Spinal cord (tissue), 10 donors: ENCODE measurements at places on chromosomes 5 and 9. TPM values are rescaled to one million over a fixed set of nuclear protein-coding genes. Genes with fewer than 3 reads are reported as not detected.

Gene CDC25C
- 4.2 TPM for polyA plus RNA-seq

Gene HACD4
- 1.6 TPM for polyA plus RNA-seq

Gene ARRDC1
- polyA plus RNA-seq, result 54.3 TPM

GRCh38 chr5:124980163-124980941 lies 233.9 kb upstream of the ZNF608 start:
- H3K4me1 ChIP-seq, result no peaks in the 10 kb centered on the region
- no peak overlapping the region for H3K27ac ChIP-seq
- H3K4me3 ChIP-seq, result no peak overlapping the region
- H3K27me3 ChIP-seq, result no peaks in the 10 kb centered on the region

GRCh38 chr5:111513131-111513520 lies 791 bp upstream of the STARD4 start:
- H3K4me1 ChIP-seq, result peaks cover 6% of the 10 kb centered on the region
- no peaks in the 10 kb centered on the region for H3K27me3 ChIP-seq
- H3K4me3 ChIP-seq, result peak overlapping the region; percentile 95
- peak overlapping the region; percentile 95 for H3K27ac ChIP-seq
- no peaks in the 10 kb centered on the region for H3K36me3 ChIP-seq
- DNase-seq, result no peak

Gene PCDHB2
- 10.8 TPM for polyA plus RNA-seq

DNA sequence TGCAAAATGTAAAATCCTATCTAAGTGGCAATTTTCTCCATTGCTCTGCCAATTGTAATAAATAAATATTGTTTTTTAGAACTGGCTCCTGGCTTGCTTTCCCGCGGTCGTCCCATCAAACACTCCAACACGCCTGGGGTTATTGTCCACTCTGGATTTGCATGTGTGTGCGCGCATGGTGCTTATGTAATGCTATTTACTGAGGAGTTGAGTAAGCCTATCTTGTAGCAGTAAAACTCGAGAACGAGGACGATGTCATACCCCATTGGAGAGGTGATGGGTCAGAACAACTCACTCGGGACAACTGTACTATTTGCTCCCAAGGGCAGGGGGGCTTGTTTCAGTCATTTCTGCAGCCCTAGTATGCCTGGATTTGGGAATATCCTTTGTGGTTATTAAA lies 220.9 kb downstream of the PAX5 start:
- DNase-seq, result peak; percentile 44
- H3K36me3 ChIP-seq, result no peaks in the 10 kb centered on the region
- H3K4me3 ChIP-seq, result no peak overlapping the region
- H3K27me3 ChIP-seq, result peaks cover 3% of the 10 kb centered on the region
- H3K4me1 ChIP-seq, result peaks cover 3% of the 10 kb centered on the region

DNA sequence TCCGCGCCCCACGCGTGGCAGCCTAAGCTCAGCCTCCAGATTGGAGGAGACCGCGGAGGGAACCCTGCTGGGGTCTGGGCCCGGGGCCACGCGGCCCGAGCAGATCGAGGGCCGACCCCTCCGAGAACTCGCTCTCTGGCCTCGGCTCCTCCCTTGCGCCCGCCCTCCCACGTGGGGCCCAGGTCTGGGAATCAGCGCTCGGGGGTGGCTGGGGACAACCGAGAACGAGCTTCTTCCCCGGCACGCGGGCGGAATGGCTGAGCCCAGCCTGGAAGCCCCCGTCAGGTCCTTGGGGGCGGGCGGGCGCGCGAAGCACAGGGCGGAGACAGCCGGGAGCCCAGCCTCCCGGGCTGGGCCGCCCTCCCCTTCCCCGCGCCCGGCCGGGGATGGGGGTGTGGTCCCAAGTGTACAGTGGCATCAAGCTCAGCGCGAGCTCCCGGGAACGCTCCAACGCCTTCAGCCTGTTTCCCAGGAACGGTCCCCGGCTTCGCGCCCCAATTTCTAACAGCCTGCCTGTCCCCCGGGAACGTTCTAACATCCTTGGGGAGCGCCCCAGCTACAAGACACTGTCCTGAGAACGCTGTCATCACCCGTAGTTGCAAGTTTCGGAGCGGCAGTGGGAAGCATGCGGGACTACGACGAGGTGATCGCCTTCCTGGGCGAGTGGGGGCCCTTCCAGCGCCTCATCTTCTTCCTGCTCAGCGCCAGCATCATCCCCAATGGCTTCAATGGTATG lies at the start of gene SLC22A4:
Gene SLC22A4 (plus strand): TSS at position 403 of the 736 bp plus-strand sequence. CDS start 223 bp downstream, at position 626.
- H3K4me3 ChIP-seq, result peak within 1 kb of the TSS; percentile 85
- H3K4me1 ChIP-seq, result peaks cover 29% of the 10 kb centered on the region
- H3K27me3 ChIP-seq, result no peaks in the 10 kb centered on the region
- peak within 1 kb of the TSS; percentile 99 for H3K27ac ChIP-seq

DNA sequence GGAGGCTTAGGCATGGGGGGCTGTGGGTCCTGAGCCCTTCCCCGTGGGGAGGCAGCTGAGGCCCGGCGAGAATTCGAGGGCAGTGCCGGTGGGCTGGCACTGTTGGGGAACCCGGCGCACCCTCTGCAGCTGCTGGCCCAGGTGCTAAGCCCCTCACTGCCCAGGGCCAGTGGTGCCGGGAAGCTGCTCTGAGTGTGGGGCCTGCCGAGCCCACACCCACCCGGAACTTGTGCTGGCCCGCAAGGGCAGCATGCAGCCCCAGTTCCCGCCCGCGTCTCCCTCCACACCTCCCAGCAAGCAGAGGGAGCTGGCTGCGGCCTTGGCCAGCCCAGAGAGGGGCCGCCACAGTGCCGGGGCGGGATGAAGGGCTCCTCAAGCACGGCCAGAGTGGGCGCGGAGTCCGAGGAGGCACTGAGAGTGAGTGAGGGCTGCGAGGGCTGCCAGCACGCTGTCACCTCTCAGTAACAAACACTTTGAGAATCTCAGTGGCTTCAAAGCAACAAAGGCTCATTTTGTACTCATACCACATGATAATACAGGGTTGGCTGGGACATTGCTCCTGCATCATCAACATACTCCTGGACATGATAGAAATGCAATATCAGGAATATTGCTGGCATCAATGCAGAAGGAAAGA lies 265.7 kb upstream of the ANKRD55 start:
- no peaks in the 10 kb centered on the region for H3K4me1 ChIP-seq
- no peak overlapping the region for H3K4me3 ChIP-seq
- DNase-seq, result no peak
- H3K36me3 ChIP-seq, result no peaks in the 10 kb centered on the region
- H3K27ac ChIP-seq, result no peak overlapping the region

GRCh38 chr9:127222388-127223095 lies 42.0 kb upstream of the GARNL3 start:
- DNase-seq, result no peak
- H3K36me3 ChIP-seq, result peaks cover 17% of the 10 kb centered on the region
- H3K27me3 ChIP-seq, result no peaks in the 10 kb centered on the region

DNA sequence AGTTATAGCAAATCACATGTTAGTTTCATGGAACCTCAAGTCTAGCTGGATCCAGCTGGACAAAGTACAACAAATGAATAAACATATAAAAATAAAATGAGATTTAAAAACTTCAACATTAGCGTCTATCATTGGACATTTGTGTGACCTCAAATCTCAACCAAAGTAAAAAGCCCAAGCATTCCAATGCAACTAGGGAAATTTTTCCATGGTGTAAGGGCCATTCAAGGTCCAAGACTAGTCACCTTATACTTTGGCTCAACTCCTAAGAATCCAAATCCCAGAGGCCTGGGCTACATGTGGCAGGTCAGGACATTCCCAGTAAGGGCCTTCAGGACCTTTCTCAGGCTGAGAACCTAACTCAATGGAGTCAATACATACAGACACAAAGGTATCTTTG lies 137.4 kb upstream of the DMAC1 start:
- no peak for DNase-seq
- H3K36me3 ChIP-seq, result no peaks in the 10 kb centered on the region
- H3K27me3 ChIP-seq, result no peaks in the 10 kb centered on the region
- no peak overlapping the region for H3K4me3 ChIP-seq
- no peaks in the 10 kb centered on the region for H3K4me1 ChIP-seq

- no peak for DNase-seq
- peak overlapping the region; percentile 84 for H3K4me3 ChIP-seq
- H3K27me3 ChIP-seq, result no peaks in the 10 kb centered on the region
- peaks cover 7% of the 10 kb centered on the region for H3K4me1 ChIP-seq
- H3K36me3 ChIP-seq, result peaks cover 4% of the 10 kb centered on the region
These were observed 861 bp downstream of the MTX3 start for GRCh38 chr5:79990205-79990597.

Gene INSL6
- 0.35 TPM for polyA plus RNA-seq

Gene PCDHGA2
- polyA plus RNA-seq, result 17.7 TPM

GRCh38 chr5:32595118-32595517 lies 9.8 kb downstream of the SUB1 start:
- H3K4me3 ChIP-seq, result no peak overlapping the region
- H3K36me3 ChIP-seq, result peaks cover 18% of the 10 kb centered on the region
- no peak for DNase-seq
- no peaks in the 10 kb centered on the region for H3K4me1 ChIP-seq
- no peaks in the 10 kb centered on the region for H3K27me3 ChIP-seq

Gene SLC6A3
- polyA plus RNA-seq, result 0.95 TPM

- H3K36me3 ChIP-seq, result no peaks in the 10 kb centered on the region
- DNase-seq, result no peak
- no peak overlapping the region for H3K27ac ChIP-seq
- no peaks in the 10 kb centered on the region for H3K27me3 ChIP-seq
These were observed 5.8 kb downstream of the HAPLN1 start for GRCh38 chr5:83714810-83715209.

GRCh38 chr5:1152771-1153282 lies 41.0 kb upstream of the SLC12A7 start:
- DNase-seq, result no peak
- H3K27ac ChIP-seq, result no peak overlapping the region
- no peak overlapping the region for H3K4me3 ChIP-seq
- peaks cover 24% of the 10 kb centered on the region for H3K4me1 ChIP-seq
- H3K36me3 ChIP-seq, result no peaks in the 10 kb centered on the region

Gene LHX3
- polyA plus RNA-seq, result 1.5 TPM
